ENCODE measurements at places on chromosomes 2 and 18. TPM values are rescaled to one million over a fixed set of nuclear protein-coding genes. Genes with fewer than 3 reads are reported as not detected.

- H3K27ac ChIP-seq: no peak overlapping the region
- H3K27me3 ChIP-seq: no peaks in the 10 kb centered on the region
- no peaks in the 10 kb centered on the region for H3K36me3 ChIP-seq
- no peaks in the 10 kb centered on the region for H3K4me1 ChIP-seq
- no peak for DNase-seq
These were observed 77.5 kb upstream of the SALL3 start for GRCh38 chr18:78901923-78902794.

- H3K36me3 ChIP-seq: no peaks in the 10 kb centered on the region
- H3K27me3 ChIP-seq: no peaks in the 10 kb centered on the region
- H3K27ac ChIP-seq: no peak overlapping the region
- H3K4me3 ChIP-seq: no peak overlapping the region
These were observed 609.7 kb downstream of the STK39 start for GRCh38 chr2:167637741-167638140.

AOX1 gene
- total RNA-seq: 64.5 TPM

DNA sequence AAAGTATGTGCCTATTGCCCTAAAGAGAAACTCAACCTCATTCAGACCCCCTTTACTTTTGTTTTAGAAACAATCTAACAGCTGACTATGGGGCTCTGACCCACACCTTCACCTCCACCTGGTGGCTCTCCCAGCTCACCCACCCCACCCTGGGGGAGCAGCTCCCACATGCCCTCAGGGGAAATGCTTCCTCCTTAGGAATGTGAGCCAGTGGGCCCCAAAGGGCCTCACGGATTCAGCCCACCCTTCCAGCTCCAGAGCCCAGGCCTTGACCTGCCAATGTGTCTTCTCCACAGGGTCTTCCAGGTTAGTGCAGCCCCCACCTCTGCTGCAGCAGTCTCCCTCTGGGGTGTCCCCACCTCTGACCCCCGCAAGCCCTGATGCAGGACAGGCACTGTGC lies 680.1 kb upstream of the RAB6C start:
- peak; percentile 68 for DNase-seq
- no peaks in the 10 kb centered on the region for H3K36me3 ChIP-seq
- H3K27ac ChIP-seq: no peak overlapping the region

DNA sequence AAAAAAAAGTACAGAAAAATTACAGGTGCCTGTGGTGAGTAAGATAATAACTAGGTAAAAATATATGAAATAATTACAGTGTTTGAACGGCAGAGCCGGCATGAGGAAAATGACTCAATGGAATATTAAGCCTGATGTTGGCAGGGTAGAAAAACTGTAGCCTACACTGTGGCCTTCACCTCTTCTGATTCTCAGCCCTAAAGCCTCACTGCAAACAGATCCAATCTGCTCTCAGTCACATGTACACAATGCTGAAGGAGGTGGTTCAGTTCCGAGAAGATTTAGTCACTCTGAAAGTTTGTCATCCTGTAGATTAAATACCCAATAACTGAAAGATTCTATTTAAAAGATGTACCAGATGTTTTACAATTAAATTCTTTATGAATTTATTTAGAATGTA lies 66.9 kb upstream of the MAP3K20 start:
- no peaks in the 10 kb centered on the region for H3K27me3 ChIP-seq
- no peak overlapping the region for H3K27ac ChIP-seq
- no peak for DNase-seq
- no peaks in the 10 kb centered on the region for H3K36me3 ChIP-seq

GRCh38 chr2:42941633-42942176 lies 149.3 kb upstream of the HAAO start:
- no peak overlapping the region for H3K4me3 ChIP-seq
- no peaks in the 10 kb centered on the region for H3K4me1 ChIP-seq
- no peaks in the 10 kb centered on the region for H3K36me3 ChIP-seq
- DNase-seq: no peak

DNA sequence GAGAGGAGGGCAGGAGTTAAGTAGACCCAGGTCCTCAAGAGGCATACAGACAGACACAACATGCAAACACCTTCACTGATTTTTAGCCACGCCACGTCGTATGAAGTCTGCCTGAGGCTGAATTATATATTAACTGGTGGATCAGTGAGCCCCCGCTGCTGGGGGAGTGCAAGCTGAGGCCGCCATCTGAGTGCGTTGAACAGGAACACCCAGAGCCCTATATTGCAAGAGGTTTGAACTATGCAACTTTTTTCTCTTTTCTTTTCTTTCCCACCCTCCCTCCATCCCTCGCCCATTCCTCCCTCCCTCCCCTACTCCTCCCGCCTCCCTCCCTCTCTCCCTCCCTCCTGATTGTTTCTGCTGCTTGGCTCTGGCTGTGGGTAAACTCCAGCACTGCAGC lies 30.2 kb downstream of the SETBP1 start:
- DNase-seq: no peak
- peaks cover 2% of the 10 kb centered on the region for H3K36me3 ChIP-seq
- H3K27me3 ChIP-seq: no peaks in the 10 kb centered on the region

RIT2 gene
- total RNA-seq: not detected

MYO5B gene
- total RNA-seq: 1.2 TPM

FLACC1 gene
- 6.1 TPM for total RNA-seq

DNA sequence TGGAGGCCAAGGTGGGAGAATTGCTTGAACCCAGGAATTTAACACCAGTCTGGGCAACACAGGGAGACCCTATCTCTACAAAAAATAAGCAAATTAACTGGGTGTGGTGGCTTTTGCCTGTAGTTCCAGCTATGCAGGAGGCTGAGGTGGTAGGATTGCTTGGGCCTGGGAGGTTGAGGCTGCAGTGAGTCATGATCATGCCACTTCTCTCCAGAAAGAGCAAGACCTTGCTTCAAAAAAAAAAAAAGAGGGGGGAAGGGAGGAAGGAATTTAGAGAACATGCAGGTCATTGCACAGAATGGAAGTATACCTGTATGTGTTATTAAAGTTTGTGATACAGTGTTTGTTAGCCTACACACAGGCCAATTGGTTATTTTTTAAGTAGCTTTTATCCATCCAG lies 25.8 kb downstream of the PKP4 start:
- H3K36me3 ChIP-seq: no peaks in the 10 kb centered on the region
- H3K4me3 ChIP-seq: no peak overlapping the region
- H3K27ac ChIP-seq: no peak overlapping the region
- no peaks in the 10 kb centered on the region for H3K27me3 ChIP-seq
- no peaks in the 10 kb centered on the region for H3K4me1 ChIP-seq

DNA sequence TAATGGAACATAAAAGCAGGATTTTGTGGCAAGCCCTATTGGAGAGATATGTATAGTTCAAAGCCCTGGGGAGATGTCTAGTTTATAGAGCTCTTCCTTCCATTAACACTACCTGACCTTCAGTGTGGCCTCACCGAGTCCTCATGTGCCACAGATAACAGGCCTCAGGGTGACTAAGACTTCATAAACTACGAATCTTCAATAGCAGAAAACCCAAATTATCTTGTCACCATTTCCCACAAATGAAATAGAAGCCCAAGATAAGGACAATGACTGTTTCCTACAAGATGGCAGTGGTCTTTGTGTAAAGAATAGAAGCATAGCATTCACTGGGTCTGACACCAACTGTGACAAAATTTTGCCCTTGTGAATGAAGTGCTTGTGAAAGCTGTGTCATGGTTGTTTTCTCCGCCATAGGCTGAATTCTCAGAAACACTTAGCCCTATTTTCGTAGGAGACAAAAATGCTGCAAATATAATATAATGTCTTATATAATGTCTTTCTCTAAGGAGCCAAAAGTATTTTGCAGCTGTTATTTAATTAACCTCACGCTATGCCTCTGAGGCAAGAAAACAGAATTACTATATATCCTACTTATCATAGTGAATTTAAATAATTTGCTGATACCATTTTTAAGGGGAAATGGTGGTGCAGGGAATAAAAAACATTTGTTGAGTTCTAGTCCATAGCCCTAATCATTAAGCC lies 136.7 kb upstream of the CWC22 start:
- H3K36me3 ChIP-seq: no peaks in the 10 kb centered on the region
- DNase-seq: no peak

GRCh38 chr2:212538305-212539071 lies at the start of gene ERBB4:
Gene ERBB4 (minus strand): TSS chr2:212538802. CDS start chr2:212538530, 272 bp downstream.
- peak; percentile 80 for DNase-seq
- H3K36me3 ChIP-seq: no peaks in the 10 kb centered on the region
- H3K4me1 ChIP-seq: no peaks in the 10 kb centered on the region
- no peaks in the 10 kb centered on the region for H3K27me3 ChIP-seq

UNC80 gene
- not detected for total RNA-seq

DNA sequence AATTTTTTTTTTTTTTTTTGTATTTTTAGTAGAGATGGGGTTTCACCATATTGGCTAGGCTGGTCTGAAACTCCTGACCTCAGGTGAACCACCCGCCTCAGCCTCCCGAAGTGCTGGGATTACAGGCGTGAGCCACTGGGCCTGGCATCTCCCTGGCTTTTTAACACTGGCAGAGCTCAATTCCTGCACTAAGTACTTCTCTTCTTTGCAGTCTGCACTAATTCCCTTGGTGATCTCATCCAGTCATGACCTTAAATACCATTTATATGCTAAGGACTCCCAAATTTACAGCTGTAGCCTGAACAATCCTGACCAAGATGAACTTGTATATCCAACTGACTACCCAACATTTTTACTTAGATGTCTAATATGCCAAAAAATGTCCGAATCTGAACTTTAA lies 10.2 kb downstream of the PREPL start:
- H3K4me1 ChIP-seq: peaks cover 7% of the 10 kb centered on the region
- H3K36me3 ChIP-seq: no peaks in the 10 kb centered on the region
- H3K27me3 ChIP-seq: no peaks in the 10 kb centered on the region

DNA sequence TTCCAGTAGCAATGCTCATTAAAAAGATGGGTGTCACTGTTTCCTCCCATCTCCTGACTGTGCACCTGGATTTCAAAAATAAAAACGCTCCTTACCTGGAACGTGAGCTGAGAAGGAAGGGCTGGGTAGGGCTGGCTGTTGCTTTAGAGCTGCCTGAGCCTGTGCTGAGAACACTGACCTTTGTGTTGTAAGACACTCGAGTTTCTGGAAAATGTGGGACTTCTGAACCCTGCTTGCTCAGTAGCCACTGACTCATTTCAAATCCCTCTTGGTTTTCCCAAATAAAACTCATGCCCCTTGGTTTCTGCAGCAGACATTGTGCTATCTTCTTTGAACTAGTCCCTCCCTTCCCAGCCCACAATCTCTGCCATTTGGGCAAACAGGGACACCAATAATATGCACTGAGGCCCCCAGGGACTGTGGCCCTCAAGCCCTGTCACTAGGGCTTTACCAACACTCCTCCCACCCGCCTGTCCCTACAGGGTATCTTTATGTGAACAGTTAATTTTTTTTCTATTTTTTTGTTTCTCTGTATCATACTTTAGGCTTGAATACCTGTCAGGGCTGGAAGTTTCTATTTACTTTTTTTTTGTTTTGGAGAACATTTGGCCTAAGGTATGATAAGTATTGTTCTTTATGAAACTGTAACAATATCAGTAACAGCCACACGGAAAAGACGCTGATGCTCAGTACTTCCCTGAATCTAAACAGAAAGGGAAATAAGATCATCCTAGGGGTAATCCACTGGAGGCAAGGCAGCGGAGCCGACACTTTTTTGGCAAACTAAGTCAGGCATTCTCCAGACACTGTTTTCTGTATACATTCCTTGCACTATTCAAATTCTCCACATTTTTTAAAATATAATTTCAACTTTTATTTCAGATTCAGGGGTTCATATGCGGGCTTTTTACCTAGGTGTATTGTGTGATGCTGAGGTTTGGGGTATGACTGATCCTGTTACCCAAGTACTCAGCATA lies 280.2 kb downstream of the STK39 start:
- H3K27me3 ChIP-seq: no peaks in the 10 kb centered on the region
- DNase-seq: no peak
- no peaks in the 10 kb centered on the region for H3K36me3 ChIP-seq
- no peaks in the 10 kb centered on the region for H3K4me1 ChIP-seq
- no peak overlapping the region for H3K4me3 ChIP-seq
- no peak overlapping the region for H3K27ac ChIP-seq

- no peak overlapping the region for H3K4me3 ChIP-seq
- H3K27me3 ChIP-seq: no peaks in the 10 kb centered on the region
- no peaks in the 10 kb centered on the region for H3K36me3 ChIP-seq
- no peak for DNase-seq
- no peak overlapping the region for H3K27ac ChIP-seq
- no peaks in the 10 kb centered on the region for H3K4me1 ChIP-seq
These were observed 457.0 kb downstream of the METTL4 start for GRCh38 chr18:2114289-2114688.

LBX2 gene
- total RNA-seq: 0.87 TPM

- H3K27me3 ChIP-seq: no peaks in the 10 kb centered on the region
- no peak overlapping the region for H3K27ac ChIP-seq
- DNase-seq: no peak
- H3K36me3 ChIP-seq: no peaks in the 10 kb centered on the region
- H3K4me1 ChIP-seq: peaks cover 3% of the 10 kb centered on the region
- no peak overlapping the region for H3K4me3 ChIP-seq
These were observed 126.4 kb downstream of the MAP4K4 start for GRCh38 chr2:101823859-101824258.
